GM12891 (cell line): ENCODE measurements at places on chromosomes 6 and 20.

GRCh38 chr6:128572294-128572693 is 51.9 kb upstream of the PTPRK start:
- no peak for DNase-seq

GRCh38 chr20:25623225-25623735 is 534 bp downstream of the NANP start:
- no peak for DNase-seq

- no peak for DNase-seq
Measured at GRCh38 chr20:57866250-57867106, 156.7 kb upstream of the PMEPA1 start.

- no peak for DNase-seq
Measured at GRCh38 chr6:158161566-158162254, 6.4 kb downstream of the SERAC1 start.

- peak; percentile 51 for DNase-seq
Measured at GRCh38 chr6:100228834-100229441, 234.9 kb upstream of the MCHR2 start.

DNA sequence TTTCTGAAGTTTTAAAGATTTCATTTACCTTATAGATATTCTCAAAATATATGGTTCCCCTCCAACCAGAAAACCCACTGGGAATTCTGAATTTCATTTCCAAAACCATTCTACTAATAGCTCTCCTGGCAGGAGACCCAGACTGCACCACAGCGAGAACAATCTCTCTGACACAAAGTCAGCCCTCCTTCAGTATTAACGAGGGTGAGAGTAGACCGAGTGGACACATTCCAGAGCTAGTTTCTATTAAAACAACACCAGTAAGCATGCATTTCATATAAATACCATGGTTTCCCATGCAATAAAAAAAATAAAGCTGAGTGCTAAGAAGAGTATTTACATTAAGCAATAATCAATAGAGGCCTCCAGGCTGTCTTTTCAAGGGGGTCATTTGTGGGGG is 899.6 kb upstream of the SLC35B3 start:
- DNase-seq: no peak

DNA sequence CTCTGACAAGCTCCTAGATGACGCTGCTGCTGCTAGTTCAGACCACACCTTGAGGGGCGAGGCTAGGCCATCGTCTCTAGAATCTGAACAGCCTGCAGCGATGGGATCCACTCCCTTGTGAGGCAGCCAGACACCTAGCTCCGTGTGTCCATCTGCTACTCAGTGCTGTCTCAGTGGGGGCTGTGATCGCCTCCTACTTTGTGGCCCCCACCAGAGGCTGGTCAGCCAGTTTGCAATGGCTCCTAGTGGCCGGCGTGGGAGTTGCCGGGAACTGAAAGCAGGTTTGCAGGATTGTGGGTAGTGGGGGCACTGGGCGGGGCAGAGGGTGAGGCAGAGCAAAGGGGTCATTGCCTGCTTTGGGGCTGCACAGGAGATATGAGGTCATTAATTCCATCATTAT is 2.8 kb downstream of the CCN5 start:
- no peak for DNase-seq

GRCh38 chr20:34389206-34389953 is 26.3 kb downstream of the ITCH start:
- DNase-seq: no peak

- DNase-seq: peak; percentile 43
Measured at GRCh38 chr6:29552512-29553051, 7.0 kb downstream of the UBD start.

DNA sequence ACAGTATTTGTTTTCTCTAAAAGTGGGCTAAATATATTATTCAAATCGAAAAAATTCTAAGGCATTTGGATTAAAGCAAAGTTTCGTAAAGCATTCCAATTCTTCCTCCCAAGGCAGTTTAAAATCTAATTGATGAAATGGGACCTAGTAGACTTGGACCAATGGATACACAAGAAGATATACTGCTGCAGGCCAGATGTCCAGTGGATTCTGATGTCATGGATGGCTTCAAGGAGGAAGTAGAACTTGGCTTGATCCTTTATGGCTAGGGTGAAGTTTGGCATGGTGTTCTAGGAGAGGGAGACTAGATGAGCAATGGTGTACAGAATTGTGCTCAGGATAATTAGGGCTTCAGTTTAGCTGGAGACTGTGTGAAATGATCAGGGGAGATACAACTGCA is 559.5 kb upstream of the MMS22L start:
- DNase-seq: no peak

DNA sequence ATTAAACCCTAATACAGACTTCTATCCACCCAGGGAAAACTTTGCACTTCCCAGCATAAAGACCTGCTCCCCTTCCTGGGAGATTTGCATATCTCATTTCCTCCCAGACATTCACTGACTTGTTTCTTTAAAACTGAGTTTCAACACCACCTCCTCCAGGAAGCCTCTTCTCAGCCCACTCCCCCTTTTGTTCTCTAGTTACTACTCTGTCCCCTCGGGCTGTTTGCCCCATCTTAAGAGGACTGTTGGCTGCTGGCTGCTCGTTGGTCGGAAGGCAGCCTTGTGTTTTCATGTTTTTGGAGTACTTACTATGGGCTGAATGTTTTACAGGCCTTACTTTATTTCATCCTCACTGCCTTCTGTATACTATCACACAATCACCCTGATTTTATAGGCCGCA is 6.6 kb downstream of the ARHGAP40 start:
- DNase-seq: no peak

DNA sequence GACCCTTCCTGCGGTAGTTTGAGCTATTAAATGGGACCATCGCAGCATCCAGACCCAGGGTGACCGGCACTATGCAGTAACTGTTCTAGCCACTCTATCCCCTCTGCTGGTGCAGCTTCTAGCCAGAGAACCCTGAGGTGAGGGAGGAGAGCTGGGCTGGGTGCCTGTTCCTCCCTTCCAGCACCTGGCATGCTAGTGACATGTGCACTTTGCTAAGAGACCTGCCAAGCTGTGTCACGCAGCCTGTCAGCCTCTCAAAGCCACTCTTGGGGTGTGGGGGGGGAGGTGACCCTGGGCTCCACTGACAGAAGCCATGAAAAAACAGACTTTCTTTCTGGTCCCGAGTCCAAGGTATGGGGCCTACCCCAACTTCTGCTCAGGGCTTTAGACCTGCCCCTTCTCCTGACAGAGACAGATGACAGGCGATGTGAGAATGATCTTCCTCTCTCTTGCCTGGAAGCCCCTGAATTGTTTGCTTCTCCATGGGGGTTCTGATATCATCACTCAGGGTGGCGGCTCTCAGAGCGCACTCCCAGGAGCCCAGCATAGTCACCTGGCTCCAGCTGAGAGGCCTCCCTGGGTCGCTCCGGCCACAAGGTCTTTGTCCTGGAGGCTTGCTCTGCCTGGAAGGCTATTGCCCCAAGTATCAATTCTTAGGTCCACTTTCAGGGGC is 47.2 kb upstream of the MLN start:
- no peak for DNase-seq

- DNase-seq: peak; percentile 50
Measured at GRCh38 chr6:89297695-89298351, 17.3 kb downstream of the GABRR2 start.

GRCh38 chr20:5996765-5997164 is 46.3 kb downstream of the MCM8 start:
- peak; percentile 27 for DNase-seq

DNA sequence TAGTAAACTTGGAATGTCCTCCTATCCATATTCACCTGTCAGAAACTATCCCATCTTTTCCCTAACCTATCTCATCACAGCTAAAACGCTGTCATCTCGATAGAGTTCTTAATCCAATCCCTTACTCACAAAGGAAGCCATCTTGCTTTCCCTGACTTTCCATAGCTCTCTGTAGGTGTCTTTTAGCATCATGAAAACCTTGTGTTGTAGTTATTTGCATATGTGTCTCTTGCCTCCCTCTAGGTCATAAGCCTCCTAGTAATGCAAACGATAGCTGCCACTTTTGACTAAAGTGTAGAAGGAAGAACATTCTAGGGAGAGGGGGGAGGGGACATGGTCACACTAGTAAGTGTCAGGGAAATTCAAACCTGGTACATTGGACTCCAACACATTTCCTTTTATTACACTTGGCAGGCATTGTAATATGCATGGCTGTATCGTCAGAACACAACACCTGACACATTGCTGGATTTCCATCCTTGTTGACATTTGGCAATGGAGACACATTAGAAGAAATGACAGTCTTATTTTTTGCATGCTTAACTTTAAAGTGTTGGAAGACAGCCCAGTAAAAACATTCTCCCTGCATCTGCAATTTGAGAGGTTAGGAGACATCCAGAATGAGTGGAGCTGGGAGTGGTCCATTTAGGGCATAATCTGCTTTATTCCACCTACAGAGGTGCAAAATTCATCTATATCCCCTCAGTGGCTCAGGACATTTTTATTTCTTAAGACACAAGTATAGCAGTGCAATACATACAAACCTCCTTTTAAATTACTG is 283.4 kb downstream of the HAO1 start:
- DNase-seq: no peak

GRCh38 chr20:48635791-48636267 is 192.0 kb downstream of the PREX1 start:
- peak; percentile 86 for DNase-seq

DNA sequence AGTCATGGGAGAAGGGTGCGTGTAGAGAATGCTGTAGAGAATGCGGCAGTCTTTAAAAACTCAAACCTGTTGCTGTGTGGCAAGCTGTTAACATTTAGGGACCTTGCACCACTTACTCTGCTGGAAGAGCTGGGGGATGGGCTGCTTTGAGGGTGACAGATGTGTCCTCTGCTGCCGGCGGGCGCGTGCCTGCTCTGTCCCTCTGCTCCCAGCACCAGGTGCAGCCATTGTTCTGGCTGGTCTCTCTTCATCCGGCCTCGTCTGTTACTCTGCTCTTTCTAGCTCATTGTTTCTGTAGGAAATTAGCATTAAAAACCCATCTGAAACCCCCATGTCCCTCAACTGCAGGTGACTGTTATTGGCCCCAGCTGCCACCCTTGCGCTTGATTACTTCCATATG is 78.5 kb downstream of the CBFA2T2 start:
- DNase-seq: peak; percentile 30

- no peak for DNase-seq
Measured at GRCh38 chr6:5511954-5512353, 250.6 kb downstream of the FARS2 start.

GRCh38 chr6:135637701-135638100 is 140.2 kb upstream of the AHI1 start:
- no peak for DNase-seq

DNA sequence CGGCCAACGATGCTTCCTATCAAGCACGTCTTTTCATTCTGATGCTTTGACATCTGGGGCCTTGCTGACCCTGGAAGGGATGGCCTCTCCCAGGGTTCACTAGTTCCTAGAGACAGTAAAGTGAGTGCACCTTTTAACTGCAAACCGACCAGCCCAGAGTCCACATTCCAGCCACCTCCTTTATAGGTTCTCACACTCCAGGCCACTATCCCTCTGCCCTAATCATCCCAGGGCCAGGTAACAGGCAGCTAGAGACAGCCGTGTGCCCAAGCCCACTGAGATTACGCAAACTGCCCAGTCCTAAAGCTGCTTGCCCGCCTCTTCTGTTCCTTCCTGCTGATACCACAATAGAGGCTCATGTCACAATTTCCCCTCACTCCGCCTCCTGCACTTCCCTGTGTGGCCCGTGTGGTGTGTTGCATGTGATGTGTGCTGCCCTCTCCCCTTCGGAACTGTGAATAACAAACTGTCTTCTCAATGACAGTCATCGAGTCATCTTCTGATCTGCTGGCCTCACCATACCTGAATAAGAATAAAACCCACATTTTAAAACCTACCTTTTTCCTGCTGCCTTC is 123.7 kb upstream of the EXOC2 start:
- no peak for DNase-seq

DNA sequence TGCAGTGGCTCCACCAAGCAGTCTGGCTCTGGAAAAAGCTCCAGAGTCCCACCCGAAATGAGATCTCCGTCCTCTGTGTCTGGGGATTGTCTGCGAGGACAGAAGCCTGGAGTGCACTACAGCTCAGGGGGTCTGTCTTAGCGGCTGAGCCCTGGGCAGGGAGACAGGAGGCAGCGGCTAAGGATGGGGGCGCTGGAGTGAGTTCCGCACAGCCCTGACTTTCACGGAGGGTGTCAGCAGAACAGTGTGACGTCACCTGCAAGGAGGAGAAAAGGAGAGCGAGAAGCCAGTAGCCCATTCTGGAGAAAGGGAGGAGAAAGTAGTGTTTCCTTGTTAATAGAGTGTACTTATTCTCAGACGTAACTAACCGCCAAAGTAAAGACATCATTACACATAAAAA is 97.6 kb downstream of the FAM50B start:
- no peak for DNase-seq

DNA sequence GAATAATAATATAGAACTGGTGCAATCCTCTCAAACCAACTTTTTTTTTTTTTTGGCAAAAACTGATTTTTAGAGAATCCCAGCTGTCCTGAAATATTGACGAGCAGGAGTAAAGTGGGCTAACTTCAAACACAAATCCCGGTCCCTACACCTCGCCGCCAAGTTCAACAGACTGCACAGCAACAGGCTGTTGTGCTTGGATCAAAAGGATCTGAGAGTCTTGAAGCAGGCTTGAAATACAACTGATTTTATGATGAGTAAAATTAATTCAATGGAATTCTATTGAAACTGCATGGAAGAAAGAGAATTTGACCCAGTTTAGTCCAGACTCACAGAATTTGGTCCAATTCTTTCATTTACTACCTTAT is 172.1 kb downstream of the FOXC1 start:
- no peak for DNase-seq

DNA sequence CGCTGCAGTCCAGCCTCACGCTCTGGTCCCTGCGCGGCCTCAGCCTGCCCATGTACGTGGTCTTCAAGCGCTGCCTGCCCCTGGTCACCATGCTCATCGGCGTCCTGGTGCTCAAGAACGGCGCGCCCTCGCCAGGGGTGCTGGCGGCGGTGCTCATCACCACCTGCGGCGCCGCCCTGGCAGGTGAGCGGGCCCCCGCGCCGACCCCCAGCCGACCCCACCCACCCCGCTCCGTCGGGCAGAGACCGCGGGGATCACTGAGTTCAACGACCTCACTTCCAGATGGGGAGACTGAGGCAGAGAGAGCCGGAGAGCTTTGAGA is 545 bp downstream of the SLC35D3 start:
- no peak for DNase-seq

GRCh38 chr6:106084989-106085691 is 996 bp upstream of the PRDM1 start:
- no peak for DNase-seq

DNA sequence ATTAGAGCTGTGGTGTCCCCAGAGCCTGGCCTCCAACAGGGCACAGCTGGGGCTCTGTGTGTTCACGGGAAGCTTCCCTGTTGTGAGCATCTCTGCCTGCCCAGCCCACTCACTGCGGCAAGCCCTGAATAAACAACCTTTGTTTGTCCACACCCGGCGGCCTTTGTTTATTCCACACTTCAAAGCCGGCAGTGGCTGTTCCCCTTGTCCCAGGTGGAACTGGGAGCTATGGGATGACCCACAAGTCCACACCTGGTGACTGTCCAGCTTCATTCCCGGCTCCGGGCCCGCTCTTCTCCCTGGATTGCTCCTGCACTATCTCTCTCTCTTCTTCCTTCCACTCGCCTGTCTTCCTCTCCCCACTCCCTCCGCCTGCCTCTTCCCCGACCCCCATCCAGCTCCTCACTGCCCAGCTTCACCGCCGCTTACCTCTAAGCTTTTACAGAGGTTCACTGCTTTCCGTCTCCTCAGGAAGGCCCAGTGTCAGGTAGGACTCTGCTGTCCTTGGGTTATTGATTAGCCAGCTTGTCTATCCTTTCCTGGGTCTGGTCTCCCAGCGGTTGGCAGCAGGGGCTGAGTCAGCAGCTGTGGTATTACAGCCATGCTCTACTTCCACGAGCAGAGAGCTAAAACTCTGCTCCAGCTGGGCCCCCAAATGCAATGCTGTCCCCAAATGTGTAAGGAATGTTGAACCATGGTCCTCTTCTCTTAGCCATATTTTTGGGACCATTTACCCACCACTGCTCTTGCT is 17.8 kb downstream of the DACT2 start:
- DNase-seq: no peak
